Activated gamma-delta T cell treated with anti-CD3 and anti-CD28 coated beads, Interleukin-2, amount 50 U/mL, for 16 hours (primary cell): ENCODE measurements at places on chromosomes 7 and 10.

GRCh38 chr7:2087744-2088143, 145.0 kb downstream of the MAD1L1 start:
- DNase-seq, result no peak

- DNase-seq, result no peak
Observed at GRCh38 chr10:69323622-69324021, 45.3 kb downstream of the HK1 start.

GRCh38 chr7:116949941-116950801, 3.1 kb upstream of the ST7 start:
- no peak for DNase-seq

DNA sequence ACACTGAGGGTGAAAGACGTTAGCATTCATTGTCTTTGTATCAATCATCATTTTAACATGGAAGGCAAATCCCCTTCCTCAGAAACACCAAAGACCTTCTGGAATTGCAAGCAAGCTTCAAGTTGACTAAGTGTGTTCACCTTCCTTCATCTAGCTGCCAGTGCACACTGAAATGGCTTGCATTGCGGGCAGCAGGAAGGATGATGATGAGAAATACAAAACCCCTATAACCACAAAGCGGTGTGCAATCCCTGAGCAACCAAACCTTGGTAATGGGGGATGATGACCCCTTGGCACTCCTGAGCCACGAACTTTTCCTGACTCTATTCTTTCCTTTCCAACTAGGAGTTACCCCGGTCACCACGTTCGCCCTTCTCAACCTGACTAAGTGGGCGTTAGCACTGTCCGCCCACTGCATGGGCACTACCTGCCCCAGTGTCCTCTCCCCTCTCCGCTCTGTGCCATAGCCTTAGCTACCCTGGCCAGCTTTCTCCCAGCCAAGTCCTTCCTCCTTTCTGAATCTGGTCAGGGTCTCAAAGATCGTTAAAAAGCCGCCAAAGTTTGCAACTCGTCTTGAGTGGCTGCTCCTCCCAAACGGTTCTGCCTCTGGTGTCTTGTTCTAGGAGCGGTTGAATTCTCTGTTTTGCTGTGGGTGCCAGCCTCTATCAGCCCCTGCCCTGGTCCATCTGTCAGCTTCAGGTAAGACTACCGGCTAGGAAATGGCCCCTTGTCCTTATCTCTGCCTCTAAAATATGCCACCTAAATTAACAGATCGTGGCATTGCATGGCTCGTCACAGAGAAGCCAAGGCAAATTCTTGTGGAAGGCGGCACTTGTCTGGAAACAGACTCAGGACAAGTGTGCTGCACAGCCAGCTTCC, 586 bp upstream of the AOC1 start:
- DNase-seq, result no peak

DNA sequence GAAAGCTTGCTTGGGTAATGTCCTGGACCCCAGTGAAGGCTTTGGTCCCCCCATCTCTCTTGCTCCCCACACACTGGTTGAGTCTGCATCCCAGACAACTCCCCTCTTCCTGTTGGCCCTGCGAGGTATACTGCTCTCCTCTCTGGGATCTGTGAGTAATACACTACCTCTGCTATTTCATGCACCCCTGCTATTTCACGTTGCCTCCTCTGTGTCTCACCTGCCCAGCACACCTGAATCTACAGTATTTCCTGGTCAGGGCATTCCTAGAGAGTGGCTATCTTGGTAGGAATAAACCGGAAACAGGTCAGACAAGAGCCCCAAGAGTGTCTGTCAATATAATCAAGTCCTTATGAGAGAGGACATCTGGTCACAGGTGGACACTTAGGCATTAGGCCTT, 114.3 kb upstream of the ODAD2 start:
- no peak for DNase-seq

DNA sequence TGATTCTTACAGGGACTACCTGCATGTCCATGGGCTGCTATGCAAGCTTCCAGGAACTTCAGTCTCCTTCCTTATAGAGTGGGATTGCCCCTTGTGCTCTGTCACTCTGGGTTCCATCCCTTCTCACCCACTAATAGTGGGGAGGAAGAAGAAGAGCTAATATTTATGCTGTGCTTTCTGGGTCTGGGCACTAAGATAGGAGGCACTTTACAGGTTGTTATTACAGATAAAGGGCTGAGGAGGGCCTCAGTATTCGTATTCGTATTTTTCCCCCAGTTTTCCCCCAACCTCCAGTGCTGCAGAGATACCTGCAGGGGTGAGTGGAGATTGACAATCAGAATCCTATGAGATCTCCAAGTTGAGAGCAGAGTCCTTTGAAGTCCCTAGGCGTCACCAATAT, 14.2 kb downstream of the HK1 start:
- no peak for DNase-seq

DNA sequence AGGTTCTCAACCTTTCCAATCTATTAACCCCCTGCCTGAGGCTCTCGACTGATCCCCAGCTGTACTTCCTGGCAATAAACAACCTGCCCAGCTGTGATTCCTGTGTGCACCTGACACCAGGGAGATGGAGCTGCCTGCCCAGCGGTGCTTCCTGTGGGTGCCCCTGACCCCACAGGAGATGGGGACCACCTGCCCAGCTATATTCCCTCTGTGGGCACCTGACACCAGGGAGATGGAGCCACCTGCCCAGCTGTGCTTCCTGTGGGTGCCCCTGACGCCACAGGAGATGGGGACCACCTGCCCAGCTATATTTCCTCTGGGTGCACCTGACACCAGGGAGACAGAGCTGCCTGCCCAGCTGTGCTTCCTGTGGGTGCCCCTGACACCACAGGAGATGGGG, 184.0 kb downstream of the DIP2C start:
- DNase-seq, result no peak

DNA sequence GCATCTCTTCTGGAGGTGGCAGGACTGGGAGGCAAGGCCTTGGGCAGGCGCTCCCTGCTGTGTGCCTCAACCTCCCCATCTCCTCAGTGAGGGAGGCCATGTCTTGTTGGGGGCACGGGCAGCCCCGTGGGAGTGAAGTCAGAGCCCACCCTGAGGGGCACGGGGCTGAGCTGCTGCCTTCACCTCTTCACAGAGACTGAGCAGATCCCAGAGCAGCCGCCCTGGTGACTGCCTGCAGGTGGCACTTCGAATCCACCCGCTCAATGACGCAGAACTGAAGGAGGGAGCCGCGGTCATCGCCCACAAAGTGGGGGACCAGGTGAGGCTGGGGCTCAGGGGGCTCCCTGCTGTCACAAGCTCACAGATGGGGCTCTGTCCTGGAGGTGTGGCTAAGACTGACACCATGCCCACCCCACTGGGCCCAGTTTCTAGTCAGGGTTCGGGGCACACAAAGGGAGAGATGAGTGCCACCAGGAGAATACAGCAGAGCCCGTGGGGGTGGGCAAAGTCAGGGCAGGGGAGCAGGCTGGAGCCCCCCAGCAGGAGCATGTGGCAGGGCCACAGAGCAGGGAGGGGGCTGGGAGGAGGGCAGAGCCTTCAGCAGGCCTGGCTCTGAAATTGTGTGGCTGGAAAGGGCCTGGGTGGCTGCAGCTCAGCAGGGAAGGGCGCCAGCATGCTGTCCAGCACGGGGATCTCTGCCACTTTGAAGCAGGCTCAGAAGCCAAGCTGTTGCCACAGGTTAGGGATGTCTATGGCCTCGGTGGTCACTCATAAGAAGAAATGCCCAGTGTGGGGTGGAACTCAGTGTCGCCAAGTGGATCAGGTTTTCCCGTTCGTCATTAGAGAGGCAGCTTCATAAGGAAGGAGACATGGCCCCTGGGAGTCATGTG, 18.8 kb upstream of the CHST12 start:
- DNase-seq, result no peak

DNA sequence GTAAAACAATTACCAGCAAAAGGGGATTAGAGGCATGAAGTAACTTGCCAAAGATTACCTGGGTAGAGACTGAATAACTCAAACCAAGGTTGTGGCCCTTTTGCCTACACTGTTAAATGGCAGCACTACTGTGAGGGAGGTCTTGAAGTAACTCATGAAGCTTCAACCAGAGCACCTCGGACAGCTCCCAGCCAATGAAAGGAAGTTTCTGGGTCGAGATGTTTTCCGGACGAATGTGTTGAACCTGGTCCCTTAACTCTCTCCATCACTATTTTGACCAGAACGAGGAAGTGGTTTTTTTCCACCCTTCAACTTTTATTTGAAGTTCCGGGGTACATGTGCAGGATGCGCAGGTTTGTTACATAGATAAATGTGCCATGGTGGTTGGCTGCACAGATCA, 133.6 kb upstream of the PRKCQ start:
- DNase-seq, result no peak

- DNase-seq, result no peak
Observed at GRCh38 chr7:84025332-84025927, 169.2 kb downstream of the SEMA3A start.

DNA sequence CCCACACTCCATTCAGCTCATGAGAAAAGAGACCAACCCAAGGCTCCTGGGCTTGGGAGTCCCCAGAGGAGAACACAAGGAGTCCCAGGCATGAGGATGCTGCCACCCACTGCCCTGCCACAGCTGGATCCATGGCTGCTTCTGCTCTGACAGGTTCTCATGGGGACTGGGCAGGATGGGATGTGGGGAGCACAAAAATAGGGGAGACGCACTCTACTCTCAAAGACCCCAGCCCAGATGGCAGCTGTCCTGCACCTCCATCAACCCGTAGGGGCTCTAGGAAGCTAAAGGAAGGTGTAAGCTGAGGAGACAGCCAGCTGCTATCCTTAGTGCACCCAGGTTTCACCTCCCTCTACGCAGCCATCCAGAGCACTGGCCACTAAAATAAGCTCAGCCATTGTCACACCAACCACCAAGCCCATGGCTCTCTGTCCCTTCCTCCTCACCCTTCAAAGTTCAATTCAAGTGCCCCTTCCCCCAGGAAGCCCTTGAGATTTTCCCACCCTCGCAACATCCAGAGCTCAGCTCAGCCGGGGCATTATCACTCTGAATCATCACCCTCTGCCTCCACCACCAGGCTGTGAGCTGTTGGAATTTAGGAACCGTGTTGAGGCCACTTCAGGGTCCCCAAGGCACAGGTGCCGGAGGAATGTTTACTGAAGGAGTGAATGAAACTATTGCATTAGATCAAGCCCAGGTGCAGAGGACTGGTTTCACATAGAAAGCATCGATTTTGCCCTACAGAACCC, 142.1 kb downstream of the GRID1 start:
- DNase-seq, result no peak

DNA sequence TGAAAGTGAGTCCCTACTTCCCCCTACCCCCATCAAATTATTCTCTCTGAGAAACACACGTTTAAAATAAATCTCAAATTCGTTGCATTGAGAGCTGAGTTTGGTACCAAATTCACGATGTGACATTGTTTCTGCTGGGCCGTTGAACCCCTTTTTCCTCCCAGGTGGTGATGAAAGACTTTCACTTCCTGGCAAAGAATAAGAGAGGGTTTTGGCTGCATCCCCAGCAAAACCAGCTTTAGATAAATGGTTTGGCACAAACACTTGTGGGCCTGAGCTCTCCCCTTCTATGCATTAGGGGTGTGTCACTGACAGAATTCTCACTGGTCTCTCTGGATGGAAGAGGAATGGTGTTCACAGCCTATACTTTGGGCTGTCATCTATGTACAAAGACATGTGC, 8.8 kb upstream of the DNTT start:
- no peak for DNase-seq

GRCh38 chr10:133275684-133276092, 980 bp downstream of the ADAM8 start:
- no peak for DNase-seq

DNA sequence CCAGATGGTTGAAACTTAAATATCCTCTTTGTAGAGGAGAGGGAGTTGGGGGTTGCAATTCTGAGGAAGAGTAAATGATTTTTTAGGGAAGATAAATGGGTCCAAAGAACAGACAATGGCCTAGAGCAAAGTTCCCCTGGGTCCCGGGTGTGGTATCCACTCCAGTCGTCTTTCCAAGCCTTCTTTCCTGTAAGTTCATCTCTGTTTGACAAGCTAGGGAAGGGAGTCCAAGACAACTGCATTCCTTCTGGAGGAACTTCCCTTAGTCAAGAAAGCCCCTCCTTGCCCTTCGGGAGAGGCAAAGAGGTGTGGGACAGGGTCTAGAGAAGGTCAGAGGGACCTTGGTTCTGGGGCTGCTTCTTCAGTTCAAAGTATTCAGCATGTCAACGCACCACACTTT, 33.4 kb downstream of the C10orf71 start:
- no peak for DNase-seq

DNA sequence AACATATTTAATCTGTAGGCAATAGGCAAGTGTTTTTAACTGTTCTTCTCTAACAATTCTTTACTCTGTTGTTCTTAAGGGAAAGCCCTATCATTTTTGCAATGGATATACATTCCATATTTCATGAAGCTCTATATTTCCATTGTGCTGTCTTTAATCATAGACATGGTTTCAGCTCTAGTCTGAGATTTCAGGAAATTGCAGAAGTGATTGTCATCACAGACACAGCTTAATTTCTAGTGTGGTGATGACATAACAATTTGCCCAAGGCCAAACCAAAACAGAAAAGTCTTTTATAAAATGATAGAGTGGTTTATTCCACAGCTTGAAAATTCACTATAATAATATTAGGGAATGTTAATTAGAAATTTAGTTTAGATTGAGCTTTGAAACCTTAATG, 494.1 kb upstream of the SEMA3A start:
- no peak for DNase-seq

GRCh38 chr7:157745721-157746709, 409.2 kb downstream of the DNAJB6 start:
- DNase-seq, result no peak
